Activated CD4-positive, alpha-beta T cell treated with anti-CD3 and anti-CD28 coated beads, Interleukin-2, amount 50 U/mL, for 24 hours (primary cell): ENCODE measurements at places on chromosomes 16 and 17.
A peak's percentile ranks its signal among the peaks of the same experiment; 100 is the strongest.

- DNase-seq = no peak
These were observed 1.1 kb upstream of the FAM20A start for GRCh38 chr17:68602289-68602688.

GRCh38 chr17:80561541-80562114, 17.0 kb downstream of the RPTOR start:
- DNase-seq = no peak

- DNase-seq = no peak
These were observed 174.8 kb downstream of the UTP18 start for GRCh38 chr17:51435171-51435552.

- DNase-seq = no peak
These were observed 43.2 kb downstream of the RAI1 start for GRCh38 chr17:17724307-17725010.

GRCh38 chr16:12673466-12673865, 130.2 kb downstream of the CPPED1 start:
- DNase-seq = no peak

DNA sequence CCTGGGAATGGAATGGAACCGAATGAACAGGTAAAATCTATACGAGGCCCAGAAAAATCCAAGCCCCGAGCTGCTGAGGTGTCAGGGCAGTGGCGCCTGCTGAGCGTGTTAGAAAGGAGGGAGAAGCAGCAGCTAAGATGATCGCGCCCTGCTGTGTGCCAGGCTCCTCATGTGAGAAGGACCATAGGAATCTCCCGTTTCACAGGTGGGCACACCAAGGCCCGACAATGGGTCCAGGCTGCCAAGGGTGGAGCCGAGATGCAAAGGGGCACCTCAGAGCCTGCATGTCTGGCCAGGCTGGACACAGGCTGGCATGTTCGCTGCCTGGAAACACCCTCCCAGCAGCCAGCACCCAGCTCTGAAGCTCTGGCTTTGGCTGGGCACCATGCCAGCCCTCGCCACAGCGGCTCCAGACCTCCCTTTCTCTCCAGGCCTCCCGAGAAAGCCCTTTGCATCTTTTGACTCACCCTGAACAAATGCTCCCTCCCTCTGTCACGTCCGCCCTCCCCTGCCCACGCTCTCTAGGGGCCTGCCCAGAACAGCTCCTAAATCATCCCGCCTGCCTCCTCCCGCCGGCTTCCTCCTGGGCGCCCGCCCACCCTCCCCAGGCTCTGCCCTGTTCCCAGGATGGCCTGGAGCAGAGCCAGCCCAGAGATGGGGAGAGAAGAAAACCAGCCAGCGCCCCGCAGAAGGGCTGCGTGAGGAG, 217.8 kb upstream of the GSE1 start:
- no peak for DNase-seq

- DNase-seq = no peak
These were observed 12.1 kb upstream of the ZNF423 start for GRCh38 chr16:49867796-49868668.

DNA sequence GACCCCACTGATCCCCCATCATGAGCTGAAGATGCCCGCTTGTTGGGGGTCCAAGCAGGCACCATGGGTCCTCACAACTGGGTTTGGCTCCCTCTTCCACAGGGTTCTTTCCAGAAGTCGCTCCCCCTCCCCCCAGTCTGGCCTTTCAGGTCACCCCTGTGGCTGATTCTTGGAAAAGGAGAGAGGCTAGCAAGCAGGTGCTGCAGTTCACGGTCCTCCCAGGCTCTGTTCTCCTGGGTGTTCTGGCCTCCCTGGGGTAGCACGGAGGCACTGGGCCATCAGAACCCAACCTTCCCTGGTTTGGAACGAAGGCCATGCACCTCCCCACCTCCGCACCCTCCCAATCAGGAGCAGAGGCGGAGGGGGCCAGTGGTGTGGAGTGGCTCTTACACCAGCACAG, 18.9 kb downstream of the CACNA1G start:
- DNase-seq = no peak

DNA sequence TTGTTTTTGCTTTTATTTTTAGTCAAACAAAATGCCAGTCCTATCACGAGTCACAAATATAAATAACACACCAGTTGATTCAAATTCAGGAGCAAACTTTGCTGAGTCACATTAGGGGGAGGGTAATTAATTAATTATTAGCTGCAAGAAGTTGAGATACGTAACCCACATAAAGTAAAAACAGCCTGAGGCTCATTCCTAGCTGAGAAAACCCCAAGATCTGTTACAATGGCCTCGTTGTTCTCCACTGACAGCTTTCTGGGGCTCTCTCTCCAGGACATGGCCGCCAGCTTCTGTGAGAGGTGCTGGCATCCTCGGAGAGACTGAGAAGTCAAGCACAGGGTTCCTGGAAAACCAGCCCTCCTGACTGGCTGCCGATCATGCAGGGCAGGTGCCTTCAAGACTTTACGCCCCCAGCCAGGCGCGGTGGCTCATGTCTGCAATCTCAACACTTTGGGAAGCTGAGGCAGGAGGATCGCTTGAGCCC, 11.1 kb downstream of the RAB40B start:
- DNase-seq = no peak

DNA sequence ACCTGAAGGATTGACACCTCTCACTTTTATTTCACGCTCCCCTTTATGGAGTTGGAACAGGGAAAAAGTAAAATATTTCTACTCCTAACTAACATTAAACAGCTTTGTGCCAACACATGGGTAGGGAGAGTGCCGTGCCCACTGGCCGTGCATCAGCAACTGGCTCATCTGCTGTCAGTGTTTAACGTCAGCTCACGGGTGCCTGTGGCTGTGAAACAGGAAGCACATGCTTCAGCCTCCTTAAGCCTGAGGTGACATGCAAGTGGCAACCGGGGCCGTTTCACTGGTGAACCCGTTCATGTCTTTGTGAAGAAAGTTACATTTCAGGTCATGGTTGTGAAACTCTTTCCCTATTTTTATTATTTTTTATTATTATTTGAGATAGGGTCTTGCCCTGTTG, 3.2 kb downstream of the SPG7 start:
- no peak for DNase-seq

DNA sequence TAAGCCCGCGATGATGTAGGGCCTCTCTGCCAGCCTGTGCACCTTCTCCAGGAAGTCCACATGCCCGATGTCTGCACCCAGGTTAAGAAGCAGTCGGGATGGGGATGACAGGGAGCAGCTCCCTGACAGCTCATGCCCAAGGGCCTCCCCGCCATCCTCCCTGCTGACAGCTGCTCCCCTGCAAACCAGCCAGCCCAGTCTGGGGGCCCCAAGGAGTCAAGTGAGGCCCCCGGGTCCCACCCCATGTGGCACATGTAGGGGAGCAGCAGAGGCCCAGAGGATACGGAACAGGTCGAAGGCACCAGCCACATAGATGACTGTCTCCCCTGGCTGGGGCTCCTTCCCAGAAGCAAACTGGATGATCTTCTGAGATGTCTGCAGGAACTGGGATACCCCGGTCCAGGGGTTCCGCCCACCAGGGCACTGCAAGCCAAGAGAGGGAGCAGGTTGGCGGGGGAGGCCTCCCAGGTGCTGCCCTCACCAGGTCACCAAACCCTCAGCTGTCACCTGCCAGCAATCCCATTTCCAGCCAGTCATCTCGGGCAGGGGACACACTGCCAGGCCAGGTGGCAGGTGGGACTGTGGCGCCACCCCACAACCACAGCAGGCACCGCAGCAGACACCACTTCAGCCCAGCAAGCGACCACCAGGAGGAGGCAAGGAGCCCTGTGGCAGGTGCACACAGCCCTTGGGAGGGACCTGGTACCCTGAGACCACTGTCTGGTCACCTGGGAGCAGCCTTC, 4.6 kb downstream of the PCYT2 start:
- DNase-seq = no peak

- no peak for DNase-seq
These were observed 164.7 kb downstream of the CNTNAP4 start for GRCh38 chr16:76441876-76442275.

GRCh38 chr16:52568983-52569690, 22.2 kb upstream of the TOX3 start:
- DNase-seq = no peak

DNA sequence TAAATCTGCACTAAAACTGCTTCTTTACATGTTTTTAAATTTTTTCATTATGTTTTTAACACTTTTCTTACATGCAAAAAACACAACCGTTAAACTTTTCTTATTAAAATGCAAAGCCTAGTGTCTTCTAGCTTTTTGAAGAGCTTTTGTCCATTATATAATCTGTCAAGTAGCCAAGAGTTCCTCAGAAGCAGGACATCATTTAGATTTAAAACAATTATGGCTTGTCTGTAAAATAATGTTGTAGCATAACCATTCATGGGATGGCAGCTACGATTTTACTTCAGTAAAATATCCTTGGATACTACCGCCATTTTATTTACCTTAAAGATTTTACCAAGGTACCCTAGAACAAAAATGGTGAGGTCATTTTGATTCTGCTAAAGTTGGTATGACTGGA, 2.8 kb downstream of the OMG start:
- no peak for DNase-seq

DNA sequence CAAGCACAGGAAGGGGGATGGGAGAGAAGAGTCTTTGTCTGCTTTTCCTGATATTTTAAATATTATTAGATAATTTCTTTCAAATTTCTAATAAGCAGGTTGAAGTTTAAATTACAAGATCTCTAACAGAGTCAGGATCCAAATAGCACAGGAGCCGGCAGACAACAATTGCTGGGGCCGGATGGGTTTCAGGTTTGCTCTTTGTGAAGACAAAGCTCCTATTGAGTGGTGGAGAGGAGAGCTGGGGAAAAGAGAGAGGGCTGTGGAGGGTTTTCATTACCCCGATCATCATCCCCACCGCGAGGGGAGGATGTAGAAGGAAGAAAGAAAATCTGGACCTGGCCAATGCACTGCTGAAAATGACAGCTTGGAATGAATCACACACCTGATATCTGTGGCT, 197.3 kb downstream of the SOX9 start:
- no peak for DNase-seq

DNA sequence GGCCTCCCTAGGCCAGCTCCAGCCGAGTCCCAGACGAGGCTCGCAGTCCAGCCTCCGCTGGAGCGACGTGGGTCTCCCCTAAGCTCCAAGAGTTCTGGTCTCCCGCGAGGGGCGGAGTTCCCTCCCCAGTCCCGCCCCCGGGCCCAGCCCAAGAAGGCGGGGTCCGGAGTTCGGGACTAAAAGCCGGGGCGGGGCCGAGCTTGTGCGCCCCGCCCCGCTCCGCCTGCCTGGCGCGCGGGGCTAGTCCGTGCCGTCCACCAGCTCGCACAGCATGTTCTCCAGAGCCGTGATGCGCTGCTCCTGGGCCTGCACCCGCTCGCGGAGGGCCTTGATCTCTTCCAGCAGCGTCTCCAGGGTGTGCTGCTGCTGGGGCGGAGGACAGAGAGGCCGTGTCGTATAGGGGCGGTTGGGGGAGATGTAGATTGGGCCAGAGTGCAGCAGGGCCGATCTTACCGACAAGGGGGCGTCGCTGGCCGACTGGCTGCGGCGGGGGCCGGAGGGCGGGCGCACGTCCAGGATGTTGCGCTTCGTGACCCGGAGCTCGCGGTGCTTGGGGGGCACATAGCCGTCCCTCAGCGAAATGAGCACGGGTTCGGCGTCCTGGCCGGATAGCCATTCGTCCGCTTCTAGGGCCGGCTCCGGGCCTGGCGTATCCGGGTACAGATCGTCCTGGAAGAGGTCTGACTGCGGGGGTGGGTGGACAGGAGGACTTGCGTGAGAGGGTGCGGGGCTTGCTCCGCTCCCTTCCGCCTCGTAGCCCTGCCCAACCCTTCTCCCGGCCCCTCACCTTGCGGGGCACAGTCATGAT, 7.0 kb downstream of the CORO6 start:
- DNase-seq = peak; percentile 76

DNA sequence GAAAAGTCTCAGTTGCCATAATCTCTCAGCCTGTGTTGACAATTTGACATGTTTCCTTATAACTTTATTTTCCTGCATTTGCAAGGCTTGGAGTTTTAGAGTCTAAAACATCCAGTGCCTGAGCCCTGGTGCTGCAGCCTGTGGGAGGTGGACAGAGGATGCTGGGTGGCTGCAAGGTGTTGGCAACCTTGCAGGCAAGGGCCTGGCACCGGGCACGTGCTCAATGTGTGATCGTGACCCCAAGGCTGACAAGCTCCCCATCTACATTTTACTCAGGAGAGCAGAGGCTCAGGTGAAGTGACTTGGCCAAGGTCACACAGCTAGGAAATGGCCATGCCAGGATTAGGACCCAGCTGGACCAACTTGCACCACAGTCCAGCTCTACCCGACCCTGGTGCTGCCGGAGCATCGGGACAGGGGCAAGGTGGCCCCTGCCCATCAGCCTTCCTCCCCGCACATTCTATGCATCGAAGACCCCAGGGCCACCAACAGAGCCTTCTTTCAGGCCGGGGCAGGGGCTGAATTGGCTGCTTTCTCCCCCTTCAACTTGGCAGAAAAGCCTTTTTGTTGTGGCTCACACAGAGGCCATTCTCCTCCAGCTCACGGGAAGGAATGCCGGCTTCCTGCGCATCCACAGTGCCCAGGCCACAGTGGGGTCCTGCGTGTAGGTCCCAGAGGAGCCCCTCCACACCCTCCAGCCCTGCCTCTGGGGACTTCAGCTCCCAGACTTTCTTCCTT, 23.1 kb downstream of the MMP15 start:
- no peak for DNase-seq

DNA sequence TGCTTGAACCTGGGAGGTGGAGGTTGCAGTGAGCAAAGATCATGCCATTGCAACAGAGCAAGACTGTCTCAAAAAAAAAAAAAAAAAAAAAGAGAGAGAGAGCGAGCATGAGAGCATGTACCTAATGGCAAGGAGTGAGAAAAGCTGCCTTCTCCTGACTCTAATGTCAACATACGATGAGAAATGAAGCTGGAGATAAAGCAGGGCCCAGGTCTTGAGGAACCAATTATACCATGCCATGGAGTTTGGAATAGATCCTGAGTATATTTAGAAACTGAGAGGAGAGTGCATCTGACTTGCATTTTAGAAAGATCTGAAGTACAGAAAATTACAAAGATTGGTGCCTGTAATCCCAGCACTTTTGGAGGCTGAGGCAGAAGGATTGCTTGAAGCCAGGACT, 3.8 kb upstream of the MAP2K6 start:
- no peak for DNase-seq

- no peak for DNase-seq
These were observed 25.0 kb downstream of the ATPAF2 start for GRCh38 chr17:18014006-18014405.
